ENCODE measurements at places on chromosomes 6 and 20.

GRCh38 chr6:169170583-169170955 is 83.1 kb downstream of the THBS2 start:
- DNase-seq: no peak

GRCh38 chr6:79712144-79712543 is 81.0 kb downstream of the SH3BGRL2 start:
- no peak for DNase-seq

DNA sequence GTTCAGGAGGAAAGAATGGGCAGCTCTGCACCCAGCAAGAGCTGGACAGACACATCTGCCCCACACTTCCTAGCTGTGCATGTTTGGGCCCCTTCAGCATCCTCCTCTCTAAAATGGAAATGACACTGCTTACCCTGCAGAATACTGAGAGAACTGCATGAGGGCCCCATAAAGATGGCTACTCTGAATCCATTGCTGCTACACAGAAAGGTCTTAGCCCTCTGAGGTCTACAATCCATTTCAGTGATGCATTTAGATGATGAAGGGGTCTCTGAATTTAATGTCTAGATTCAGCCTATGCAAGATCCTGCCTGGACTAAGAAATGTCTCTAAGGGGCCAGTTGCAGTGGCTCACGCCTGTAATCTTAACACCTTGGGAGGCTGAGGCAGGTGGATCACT is 11.3 kb downstream of the BMP7 start:
- DNase-seq: no peak

DNA sequence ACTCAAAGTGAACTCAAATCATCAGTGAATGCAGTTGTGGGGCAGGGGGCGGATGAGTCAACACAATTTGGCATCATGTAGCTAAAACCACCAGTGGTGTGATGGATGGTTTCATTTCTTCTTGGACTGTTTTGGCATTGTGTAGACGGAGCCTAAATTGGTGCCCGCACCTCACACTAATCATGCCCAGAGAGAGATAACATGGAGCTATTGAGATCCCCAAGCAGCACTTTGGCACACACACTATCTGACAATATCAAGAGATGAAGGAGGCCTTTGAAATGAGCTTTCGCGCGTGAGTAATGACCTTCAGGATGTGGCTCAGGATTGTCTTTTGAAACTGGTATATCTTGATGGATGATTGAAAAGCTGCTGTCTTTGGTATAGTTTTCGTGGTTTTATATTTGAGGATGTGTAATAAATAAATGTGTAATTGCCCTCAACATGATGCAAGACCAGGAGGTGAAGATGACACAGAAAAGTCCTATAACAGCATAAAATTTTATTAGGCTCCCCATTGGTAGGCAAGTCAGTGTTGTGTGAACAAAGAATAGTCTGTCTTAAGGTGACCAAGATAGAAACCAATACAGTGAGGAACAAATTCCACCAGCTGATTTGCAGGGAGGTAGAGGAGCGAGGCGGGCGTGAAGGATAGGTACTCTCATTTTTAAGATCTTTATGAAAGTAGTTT is 174.2 kb downstream of the TSHZ2 start:
- DNase-seq: no peak

DNA sequence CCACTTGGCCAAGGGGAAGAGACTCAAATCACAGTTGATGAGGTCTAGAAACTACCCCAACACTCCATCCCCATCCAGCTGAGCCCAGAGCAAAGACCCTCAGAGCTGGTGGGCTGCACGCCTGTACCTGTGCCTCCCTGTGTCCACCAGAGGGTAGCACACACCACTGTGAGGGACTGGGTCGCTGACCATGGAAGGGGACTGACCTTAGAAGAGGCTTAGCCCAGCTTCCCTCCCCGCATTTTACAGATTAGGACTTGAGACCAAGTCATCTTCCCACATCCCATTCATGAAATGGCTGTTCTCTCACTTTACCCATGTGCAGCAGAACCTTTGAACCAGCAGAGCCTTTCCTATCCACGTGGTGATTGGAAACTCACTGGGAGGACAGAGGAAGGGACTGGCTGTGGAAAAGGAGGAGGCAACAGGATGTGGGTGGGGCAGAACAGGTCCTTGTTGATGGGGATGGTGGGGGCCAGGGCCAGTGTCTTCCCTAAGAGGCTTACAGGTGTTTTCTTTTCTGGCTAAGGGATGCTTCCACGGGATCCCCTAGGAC is 44.3 kb downstream of the CPXM1 start:
- peak; percentile 48 for DNase-seq

GRCh38 chr6:104414723-104415122 is 445.0 kb downstream of the HACE1 start:
- no peak for DNase-seq

- DNase-seq: peak; percentile 68
Observed at GRCh38 chr20:48926821-48927220, 5.3 kb downstream of the ARFGEF2 start.
